ENCODE measurements at places on chromosomes 2 and 18. TPM values are rescaled to one million over a fixed set of nuclear protein-coding genes. Genes with fewer than 3 reads are reported as not detected.

DNA sequence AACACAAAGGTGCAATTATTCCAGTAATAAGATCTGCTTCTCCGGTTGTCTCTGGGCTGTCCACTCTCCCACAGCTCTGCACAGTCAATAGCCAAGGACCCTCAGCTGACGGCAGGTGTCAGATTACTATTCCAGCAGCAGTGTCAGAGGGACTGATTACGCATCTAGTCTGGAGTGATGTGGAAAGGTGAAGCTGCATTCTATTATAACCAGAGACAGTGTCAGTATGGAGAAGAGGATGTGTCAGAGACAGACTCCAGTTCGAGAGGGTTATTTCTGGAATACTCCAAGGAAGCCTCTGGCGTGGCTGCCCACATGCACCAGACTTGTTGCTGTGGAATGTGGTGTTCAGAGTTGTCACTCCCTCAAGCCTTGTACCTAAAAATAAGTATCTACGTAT lies 163.6 kb upstream of the TMEM200C start:
- ATAC-seq, result no peak

DNA sequence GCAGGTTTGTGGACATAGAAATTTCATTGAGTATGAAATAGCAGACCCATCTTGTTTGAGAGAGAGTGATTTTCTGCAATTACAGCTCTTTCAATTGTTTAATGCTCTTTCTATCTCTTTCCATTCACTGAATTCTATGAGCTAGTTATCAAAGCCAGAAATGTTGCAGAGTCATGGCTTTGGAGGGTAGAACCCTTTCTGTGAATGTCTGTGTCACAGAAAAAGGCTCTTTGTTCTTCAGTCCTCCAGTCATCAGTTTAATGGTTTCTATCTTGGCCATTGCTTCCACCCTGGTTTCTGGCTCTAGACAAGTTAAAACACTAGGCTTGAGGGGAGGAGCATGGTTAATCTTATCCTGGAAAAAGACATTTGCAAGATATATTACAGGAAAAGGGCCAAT lies 655.0 kb downstream of the STK39 start:
- no peak for ATAC-seq

GRCh38 chr2:127700527-127701192 lies 637 bp upstream of the SFT2D3 start:
- no peak for ATAC-seq

DNA sequence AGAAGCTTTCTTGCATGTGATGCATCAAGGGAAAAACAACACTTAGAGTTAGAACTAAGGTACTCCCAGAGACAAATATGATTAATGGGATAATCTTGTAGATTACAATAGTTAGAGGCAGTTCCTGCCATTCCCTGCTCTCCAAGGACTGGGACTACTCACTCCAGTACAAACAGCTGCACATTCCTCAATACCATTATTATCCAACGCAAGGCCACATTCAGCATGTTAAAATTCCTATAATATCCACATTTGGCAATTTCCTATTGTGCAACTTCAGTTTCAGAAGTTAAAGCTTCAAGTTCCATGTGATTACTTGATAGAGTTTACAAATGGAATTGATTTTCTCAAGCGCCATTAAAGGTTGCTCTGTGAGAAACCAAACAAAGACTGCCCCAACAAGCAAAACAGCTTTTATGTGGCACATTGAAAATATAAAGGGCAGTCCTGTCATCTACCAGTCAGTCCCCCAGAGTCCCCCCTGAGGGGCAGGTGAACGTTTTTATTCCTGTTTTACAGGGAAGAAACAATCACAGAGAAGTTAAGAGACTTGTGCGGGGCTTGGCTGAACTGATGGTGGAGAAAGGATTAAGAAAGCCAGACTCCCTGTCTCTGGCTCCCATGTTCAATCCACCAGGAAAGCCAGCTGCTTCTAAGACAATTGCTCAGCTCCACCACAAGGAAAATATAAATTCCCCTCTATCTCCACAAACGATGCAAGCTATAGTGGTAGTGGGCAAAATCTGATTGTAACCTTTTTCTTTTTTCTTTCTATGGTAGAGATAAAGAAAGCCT lies 72.6 kb downstream of the TXNL1 start:
- ATAC-seq, result peak; percentile 80

DNA sequence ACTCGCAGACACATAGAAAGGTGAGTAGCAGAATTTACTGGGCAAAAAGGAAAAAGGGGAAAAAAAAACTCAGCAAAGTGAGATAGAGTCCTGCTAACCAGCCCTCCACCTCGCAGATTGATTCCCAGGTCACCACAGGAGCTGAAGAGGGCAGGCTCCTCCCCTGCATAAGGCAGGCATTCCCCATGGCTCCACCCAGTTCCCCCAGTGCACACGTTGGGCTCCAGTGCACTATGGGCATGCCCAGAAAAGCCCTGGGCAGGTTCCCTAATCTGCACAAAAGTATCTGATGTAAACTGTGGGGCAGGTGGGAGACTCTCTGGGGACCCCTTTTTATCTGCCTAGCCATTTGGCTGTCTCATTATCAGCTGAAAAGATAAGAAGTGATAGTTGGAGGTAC lies 461.2 kb upstream of the TMEFF2 start:
- no peak for ATAC-seq

- ATAC-seq, result no peak
These were observed 1258.0 kb upstream of the ZEB2 start for GRCh38 chr2:145777914-145778313.

GRCh38 chr2:232979871-232980461 lies 33.1 kb downstream of the NGEF start:
- ATAC-seq, result no peak

DNA sequence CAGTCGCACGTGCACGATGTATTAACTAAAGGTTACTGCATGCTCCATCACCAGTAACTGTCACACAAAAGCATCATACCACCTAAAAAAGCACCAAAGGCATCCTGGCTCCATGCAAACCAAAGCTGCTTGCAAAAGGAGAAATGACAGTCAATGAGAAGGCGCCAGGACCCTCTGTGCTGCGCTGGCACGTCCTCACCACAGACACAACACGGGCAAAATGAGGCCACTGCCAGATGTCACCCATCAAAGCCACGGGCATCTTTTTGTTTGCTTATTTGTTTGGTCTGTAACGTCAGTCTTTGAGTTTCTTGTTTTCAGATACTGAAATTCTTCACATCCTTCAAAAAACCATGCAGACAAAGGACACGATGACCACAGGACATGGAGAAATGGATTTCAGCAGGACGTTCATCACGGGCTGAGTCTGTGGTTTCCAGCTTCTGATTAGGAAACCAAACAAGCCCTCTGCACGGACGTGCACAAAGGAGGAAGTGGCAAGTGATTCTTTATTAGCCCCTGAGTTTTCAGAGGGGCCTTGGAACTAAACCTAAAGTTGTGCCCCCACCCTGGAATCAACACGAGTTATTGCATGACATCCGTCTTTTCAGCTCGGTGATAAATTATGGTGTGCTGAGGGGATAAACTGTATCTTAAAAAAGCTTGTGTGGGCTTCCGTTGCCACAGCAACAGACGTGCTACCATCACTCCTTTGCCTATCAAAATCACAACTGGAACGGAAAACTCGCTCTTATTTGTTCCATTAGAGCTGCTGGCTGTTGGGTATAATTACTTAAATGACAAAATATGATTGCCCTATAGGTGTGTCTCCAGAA lies 181.8 kb downstream of the EIPR1 start:
- ATAC-seq, result no peak

GRCh38 chr2:98588880-98589431 lies 19.4 kb downstream of the COA5 start:
- no peak for ATAC-seq

DNA sequence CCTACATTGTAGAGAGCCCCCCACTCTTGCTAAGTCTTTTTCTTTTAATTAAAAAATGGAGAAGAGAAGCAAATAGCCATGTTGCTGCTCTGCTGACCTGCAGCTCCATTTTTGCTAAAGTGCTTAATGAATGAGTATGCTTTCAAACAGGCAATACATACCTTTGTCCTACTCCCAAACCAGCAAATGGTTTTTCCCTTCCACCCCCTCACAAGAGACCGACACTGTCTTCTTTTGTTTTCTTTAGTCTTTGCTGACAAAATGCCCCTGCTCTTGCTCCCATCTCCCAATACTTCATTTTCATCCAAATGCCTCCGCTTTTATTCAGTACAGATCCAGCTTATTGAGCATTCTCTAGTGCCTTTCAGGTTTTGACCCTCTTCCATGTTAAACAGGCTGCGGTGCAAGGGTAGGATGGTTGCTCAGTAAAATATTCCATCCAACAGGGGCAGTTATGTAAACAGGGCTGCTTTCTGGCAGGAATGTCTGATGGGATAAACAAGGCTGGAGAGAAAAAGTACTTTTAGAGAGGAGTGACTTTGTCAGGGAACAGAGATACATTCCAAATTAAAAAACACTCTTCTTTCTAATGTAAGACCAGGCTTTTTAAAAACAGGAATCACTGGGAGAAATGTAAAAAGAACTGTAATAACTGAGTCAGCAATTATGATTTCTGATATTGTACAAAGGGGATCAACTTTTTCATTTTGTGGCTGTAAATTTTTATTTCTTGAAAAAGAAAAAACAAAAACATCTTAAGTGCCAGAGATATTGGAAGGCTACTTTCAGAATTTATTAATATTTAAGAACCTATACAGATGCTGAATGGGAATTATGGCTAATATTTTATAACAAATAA lies 136.8 kb downstream of the MEP1B start:
- no peak for ATAC-seq

- ATAC-seq, result no peak
These were observed 1156.3 kb upstream of the CRIM1 start for GRCh38 chr2:35199298-35199697.

- no peak for ATAC-seq
These were observed 77.5 kb downstream of the CDK15 start for GRCh38 chr2:201883606-201884369.

GRCh38 chr2:20050104-20050645 lies 1.3 kb downstream of the LAPTM4A start:
- ATAC-seq, result no peak

GRCh38 chr2:177572236-177572671 lies 179.7 kb downstream of the AGPS start:
- no peak for ATAC-seq

Gene HTR2B
- 6.8 TPM for total RNA-seq

Gene SOCS6
- total RNA-seq, result 23.3 TPM

Gene COL3A1
- 389 TPM for total RNA-seq

Gene DLX1
- not detected for total RNA-seq

Gene SH2D6
- total RNA-seq, result not detected

Gene SERPINB5
- total RNA-seq, result 0.13 TPM

All from gastroesophageal sphincter (tissue), 4 donors.